ENCODE measurements at places on chromosomes 16 and 17.

DNA sequence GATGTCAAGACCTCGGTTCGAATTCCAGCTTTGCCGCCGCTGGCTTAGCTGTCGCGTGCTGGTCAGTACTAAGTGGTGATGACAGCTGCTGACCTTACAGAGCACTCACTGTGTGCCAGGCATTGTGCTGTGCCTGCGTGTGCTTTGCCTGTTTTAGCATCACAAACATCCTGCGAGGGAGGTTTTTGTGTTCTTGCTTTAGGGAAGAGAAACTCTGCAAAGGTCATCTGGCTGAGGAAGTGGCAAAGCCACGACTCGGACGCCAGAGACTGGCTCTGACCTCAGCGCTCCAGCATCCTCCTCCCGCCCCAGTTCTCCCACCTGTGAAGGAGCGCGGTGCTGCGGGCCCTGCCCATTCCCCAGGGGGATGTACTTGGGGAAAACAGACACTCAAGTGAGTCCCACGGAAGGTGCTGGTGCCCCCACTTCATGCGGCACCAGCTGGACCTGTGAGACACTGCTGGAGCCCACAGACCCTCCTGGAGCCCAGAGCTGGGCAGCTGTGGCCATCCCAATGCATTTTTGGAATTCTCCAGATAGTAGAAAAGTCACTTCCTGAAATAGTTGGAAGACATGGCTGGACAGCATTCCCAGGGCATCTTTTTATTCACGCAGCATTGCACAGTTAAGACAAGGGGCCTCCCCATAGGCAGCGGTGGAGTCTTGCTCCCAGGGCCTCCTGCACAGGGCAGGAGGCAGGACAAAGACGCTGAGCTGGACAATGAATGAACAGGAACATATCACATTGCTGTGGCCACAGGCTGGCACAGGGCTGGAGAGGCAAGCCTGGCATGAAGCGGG, 20.0 kb upstream of the HERPUD1 start:
- peak; percentile 70 for DNase-seq

- no peak for DNase-seq
Measured at GRCh38 chr17:83122834-83123233, 43.4 kb downstream of the METRNL start.

GRCh38 chr17:34261568-34262337, 6.7 kb downstream of the CCL2 start:
- no peak for DNase-seq

- DNase-seq: no peak
Measured at GRCh38 chr17:42329025-42329976, 41.0 kb downstream of the STAT5A start.

- no peak for DNase-seq
Measured at GRCh38 chr17:81808778-81809555, 5.0 kb downstream of the GCGR start.

- no peak for DNase-seq
Measured at GRCh38 chr17:48357779-48358602, 72.0 kb downstream of the SKAP1 start.

GRCh38 chr17:3960764-3961163, 3.5 kb downstream of the ATP2A3 start:
- DNase-seq: no peak

DNA sequence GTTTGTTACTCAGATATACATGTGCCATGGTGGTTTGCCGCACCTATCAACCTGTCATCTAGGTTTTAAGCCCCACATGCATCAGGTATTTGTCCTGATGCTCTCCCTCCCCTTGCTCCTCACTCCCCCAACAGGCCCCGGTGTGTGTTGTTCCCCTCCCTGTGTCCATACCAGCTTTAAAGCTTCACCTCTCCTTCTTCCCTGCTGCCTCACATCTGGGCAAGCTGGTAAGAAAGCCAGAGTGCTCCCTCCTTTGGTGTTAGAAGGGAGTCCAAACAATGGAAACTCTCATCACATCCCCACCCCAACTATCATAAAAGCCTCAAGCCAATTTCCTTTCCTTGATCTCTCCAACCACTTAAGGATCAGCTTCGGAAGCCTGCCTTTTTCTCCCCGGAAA, 1115.6 kb upstream of the GOT2 start:
- no peak for DNase-seq

DNA sequence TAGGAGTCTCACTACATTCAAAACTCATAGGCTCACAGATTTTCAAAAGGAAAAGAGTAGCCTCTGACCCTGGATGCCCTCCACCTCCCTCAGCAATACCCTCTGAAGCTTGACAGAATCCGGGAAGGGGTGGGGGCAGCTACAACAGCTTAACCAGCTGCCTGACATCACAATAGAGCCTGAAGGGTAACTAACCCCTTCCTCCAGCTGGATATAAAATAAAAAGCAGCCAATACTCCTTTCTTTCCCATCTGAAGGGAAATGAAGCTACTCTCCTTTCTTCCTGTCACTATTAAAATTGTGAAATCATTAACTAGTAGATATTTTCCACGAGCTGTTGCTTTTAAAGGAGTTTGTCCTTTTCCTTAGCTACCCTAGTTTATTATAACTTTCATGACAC, 24.0 kb downstream of the USP31 start:
- no peak for DNase-seq

- no peak for DNase-seq
Measured at GRCh38 chr16:88993166-88993761, 16.3 kb upstream of the CBFA2T3 start.

- no peak for DNase-seq
Measured at GRCh38 chr17:77769215-77769614, 189.3 kb upstream of the TNRC6C start.

- DNase-seq: no peak
Measured at GRCh38 chr17:71905376-71906031, 215.3 kb upstream of the SOX9 start.

Data from activated B cell treated with CpG ODN at 0.5 μM for 24 hours (primary cell).